ENCODE measurements at places on chromosomes 7 and 10.

GRCh38 chr7:99395616-99396327 is 12.6 kb downstream of the PDAP1 start:
- DNase-seq, result no peak

DNA sequence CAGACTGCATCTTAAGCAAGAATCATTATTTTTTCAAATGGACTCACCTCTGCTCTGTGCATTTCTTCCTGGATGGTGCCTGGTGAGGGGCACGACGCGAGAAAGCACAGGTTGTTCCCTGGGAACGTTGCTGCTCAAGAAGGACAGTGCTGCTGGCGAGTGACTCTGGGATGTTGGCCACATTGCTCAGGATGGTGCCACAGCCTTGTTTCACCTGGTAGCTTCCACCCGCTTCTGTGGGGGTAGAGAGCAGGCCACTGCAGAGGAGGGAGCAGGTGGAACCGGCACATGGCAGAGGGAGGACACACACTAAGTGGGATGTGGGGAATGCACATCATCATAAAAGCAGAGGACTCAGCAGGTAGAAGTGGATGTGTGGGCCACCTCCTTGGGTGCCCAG is 444.7 kb downstream of the TCERG1L start:
- no peak for DNase-seq

GRCh38 chr7:120272701-120273475 is at the start of gene KCND2:
Gene KCND2, plus strand, starts transcription at chr7:120273175.
- no peak for DNase-seq

DNA sequence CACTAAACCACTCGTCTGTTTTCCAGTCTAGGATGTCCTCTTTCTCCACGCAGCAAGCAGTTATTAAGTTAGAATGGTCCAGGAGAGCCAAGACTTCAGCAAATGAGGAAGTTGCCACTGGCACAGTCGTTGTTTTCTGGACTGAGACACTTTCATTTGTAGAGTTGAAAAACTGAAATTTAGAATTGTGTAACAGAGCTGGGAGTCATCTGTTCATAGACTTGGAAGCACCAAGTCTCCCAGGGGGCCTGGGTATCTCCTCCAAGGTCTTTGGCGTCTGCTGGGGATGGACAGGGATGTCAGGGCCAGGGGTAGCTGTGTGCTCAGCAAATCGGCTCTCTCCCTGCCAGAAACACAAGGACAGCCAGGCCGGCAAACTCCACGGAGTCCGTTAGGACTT is 208.4 kb downstream of the FANK1 start:
- DNase-seq, result no peak

DNA sequence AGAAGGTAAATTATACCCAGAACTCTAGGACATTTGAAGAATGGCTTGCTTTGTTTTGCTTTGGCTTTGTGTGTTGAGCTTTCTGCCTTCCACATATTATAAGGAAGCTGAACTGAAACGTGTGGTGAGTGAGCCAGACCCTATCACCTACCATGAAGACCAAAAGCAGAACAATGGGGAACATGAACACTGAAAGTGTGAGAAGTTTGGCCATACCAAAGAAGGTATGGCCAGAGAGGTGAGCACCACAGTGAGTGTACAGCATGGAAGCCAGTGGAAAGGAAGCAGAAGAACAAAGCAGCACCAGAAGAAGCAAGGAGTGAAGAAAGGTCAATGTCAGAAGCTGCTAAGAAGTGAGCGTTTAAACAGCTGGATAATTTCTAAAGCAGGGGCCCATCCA is 59.7 kb upstream of the CCDC71L start:
- no peak for DNase-seq

All from retinal pigment epithelial cell (primary cell).